ENCODE measurements at places on chromosomes 7 and 10.
A peak's percentile ranks its signal among the peaks of the same experiment; 100 is the strongest.

DNA sequence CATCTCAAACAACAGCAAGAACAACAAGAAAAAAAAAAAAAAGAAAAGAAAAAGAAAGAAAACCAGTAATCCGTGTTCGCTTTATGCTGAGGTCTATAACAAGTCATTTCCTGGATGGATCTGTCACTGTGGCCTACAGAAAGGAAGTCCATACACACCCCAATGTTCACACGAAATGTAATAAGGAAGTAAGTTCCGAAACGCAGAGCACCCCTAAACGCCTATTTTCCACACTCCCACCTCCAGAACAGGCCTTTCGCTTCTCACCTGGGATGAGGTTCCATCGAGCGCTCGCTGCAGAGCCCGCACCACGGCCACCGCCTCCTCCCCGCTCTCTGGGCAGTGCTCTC lies 735 bp downstream of the ZNF394 start:
- DNase-seq = no peak

DNA sequence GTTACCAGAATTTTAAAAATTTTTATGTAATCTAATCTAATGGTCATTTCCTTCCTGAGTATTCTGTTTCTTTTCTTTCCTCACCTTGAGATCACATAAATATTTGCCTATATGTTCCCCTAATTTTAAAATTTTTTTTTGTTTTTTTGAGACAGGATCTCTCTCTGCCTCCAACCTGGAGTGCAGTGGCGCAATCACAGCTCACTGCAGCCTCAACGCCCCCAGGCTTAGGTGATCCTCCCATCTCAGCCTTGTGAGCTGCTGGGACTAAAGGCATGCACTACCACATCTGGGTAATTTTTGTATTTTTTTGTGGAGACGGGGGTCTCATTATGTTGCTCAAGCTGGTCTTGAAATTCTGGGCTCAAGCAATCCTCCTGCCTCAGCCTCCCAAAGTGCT lies 4.1 kb upstream of the PROSER2 start:
- DNase-seq = no peak

GRCh38 chr7:40310258-40310657 lies 175.5 kb downstream of the SUGCT start:
- DNase-seq = no peak

DNA sequence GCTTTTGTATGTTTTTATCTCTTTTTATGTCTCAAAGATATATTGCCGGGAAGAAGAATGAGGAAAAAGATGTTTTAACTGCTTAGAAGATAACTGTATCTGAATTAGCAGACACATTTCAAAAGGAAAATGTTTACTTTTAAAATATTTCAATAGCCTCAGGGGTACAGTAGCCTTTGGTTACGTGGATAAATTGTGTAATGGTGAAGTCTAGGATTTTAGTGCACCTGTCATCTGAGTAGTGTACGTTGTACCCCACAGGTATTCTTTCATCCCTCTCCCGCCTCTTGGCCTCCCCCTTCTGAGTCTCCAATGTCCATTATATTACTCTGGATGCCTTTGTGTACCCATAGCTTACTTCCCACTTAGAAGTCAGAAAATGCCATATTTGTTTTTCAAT lies 222.1 kb downstream of the FANK1 start:
- no peak for DNase-seq

DNA sequence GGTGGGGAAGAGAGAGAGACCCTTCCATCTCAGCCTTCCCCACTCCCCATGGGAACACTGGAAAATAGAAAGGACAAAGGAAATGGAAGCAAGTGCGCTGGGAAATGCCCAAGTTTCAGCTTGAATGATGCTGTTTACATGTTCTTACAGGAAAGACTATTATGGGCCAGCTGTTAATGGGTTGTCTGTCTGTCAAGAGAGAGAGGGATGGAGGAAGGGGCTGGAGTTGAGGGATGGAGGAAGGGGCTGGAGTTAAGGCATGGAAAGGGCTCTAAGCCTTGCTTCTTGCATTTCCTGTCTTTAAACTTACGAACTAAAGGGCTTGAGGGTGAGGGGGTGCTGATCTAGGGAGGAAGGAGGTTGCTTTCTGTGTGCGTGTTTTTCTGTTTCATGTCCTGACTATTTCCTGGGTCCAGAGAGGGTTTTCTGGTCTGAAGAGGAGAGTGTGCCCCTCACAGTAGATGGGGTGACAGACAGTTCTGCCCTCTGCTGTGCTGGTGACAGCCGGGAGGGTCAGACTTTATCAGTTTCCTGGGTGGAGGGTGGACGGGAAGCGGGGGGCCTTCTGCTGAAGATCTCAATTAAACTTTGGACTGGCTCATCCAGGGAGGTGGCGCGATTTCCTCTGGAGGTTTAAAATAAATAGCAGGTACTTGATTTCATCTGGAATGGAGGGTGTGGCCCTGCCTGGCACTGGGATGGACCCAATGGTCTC lies 30.5 kb downstream of the GRK5 start:
- DNase-seq = no peak

DNA sequence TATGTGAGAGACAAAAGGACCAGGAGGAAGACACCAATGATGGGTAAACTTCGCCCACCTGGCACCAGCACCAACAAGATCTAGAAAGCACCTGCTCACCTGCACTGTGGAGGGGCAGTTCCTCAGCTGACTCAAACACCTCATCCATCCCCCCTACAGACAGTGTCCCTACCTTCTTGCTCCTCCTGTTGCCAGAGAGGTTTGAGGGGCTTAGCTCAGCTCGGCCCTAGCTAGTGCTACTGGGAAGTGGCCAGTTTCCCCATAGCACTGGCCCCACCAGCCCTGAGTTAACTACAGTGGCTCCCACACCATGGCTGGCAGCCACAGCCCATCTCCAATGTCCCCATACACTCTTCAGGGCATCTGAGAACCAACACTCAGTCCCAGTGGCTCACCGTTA lies 70.8 kb downstream of the GRID1 start:
- DNase-seq = no peak

- no peak for DNase-seq
Measured at GRCh38 chr7:100568176-100568895, 5.4 kb downstream of the SAP25 start.

- no peak for DNase-seq
Measured at GRCh38 chr10:87603769-87604168, 55.9 kb upstream of the PAPSS2 start.

- no peak for DNase-seq
Measured at GRCh38 chr10:119025336-119025735, 4.2 kb upstream of the NANOS1 start.

DNA sequence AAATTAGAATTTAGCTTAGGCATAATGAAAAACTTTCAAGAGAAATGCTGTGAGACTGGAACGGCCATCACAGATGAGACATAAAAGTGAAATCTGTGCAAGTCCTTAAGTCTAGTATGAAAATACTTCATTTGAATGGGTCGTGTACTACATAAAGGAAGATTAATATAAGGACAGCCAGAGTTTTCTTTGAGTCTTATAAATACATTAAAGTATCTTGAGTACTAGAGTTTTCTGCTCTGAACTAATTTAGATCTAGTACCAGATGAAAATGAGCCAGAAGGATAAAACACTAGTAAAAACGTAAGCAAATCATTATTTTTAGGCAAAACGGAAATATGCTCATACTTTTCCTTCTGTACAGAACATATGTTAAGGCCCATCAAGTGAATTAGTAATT lies 93.1 kb downstream of the ATE1 start:
- no peak for DNase-seq

DNA sequence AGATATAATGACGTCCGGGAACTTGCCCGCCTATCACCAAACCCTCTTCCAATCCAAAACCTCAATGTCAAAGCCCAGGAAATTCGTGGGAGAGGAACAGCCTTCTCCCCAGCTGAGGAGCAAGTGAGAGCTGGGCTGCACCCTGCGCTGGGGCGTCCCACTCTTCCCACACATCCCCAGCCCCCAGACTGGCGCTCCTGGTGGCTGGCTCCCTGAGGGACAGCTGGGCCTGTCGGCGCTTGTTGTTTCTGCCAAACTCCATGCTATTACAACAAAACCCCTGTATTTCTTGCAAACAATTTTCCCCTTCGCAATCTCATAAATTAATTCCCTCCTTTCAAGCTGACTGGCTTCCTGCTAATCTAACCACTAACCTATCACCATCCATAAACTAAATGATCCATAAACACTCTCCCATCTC lies 53.0 kb downstream of the GRID1 start:
- DNase-seq = peak; percentile 14

- DNase-seq = no peak
Measured at GRCh38 chr7:110309941-110310340, 781.0 kb upstream of the LRRN3 start.

DNA sequence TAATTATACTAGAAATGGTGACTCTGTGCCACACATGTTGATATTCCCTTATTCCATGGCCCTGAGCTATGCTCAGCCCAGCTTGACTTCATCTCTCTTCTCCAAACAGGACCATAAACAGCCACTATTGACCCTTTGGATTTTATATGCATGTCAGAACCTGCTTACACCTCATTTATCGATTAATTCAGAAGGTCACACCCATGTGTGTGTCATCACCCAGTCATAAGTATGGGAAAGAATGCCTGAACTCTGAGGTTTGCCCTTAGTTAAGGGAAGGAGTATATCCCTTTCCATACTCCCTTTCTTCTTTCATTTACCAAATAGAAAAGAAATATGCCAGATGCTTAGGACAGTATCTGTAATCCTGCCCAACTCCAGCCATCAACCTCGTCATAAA lies 602.3 kb downstream of the SORCS3 start:
- DNase-seq = no peak

DNA sequence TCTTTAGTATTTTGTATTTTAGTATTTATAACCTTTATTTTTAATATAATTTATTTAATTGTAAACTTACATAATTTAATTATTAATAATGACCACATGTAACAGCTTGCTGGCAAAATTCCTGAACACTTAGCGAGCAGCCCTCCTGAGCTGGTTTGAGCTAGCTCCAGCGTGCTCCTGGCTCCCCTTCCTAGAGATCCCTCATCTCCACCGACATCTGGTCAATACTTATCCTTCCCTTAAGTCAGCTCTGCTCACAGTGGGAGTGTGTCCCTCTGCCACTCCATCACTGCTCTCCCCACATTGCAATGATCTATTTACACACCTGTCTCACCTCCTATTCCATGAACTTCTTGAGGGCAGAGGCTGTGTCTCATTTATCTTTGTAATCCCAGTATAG lies 20.6 kb upstream of the TBXAS1 start:
- DNase-seq = no peak

DNA sequence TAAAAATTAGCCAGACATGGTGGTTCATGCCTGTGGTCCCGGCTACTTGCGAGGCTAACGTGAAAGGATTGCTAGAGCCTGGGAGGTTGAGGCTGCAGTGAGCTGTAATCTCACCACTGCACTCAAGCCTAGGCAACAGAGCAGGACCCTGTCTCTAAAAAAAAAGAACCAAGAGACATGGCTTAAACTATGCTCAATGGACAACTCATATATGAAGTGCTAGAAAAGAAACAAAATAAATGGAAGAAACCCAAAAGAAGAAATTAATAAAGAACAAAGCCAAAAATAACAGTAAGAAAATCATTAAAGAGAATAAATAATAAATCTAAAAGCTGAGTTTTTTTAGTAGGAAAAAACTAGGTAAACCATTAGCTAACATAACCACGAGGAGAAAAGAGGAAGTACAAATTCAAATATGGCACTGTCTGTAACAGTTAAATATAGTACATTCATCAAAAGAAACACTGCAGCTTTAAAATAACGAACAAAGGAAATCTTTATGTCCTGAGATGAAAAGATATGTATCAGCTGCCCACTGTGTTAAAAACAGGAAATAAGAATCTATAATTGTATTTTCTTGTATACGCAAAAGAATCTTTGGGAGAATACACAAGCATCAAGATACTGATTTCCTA lies 48.7 kb downstream of the UPF2 start:
- no peak for DNase-seq

GRCh38 chr7:155533120-155533826 lies 13.1 kb downstream of the CNPY1 start:
- no peak for DNase-seq

- DNase-seq = no peak
Measured at GRCh38 chr7:135147341-135147898, 452 bp upstream of the TMEM140 start.

- DNase-seq = no peak
Measured at GRCh38 chr10:117248750-117249465, 8.0 kb downstream of the SLC18A2 start.

DNA sequence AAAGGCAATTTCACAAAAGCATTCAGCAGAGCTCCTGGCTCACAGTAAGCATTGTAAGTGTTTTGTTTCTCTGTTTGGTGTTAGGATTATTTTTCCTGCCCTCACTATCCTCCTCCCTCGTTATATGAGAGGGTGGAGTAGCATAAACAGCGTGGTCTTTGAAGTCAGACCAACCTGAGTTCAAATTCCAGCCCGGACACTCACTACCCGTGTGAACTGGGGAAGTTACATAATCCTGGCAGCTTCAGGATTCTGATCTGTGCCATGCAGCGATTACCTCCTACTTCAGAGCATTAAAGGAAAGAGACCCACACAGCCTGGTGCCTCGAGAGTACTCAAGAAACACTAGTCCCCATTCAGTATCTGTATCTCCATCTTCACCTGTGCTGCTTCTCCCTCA lies 386.5 kb downstream of the INHBA start:
- no peak for DNase-seq

DNA sequence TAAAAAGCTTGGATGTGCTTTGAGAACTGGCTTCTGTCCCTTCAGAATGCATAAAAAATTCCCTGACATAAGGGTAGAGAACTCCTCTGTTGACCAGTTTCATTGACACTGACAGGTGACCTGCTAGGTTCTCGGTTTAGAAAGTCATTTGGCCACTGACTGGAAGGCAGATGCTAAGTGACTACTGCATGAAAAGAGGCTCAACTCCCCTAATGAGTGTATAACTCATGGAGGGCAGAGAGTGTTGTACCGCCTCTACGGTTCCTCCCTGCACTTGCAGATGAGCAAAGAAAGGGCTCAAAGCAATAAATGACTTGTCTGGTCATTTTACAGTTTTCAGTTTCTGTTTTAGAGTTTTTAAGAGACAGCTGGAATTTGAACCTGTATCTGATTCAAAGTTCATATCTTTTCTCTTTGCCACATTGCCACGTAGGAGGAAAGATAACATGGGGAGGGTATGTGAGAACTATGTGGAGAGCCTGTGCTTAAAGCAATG lies 2.9 kb upstream of the FGL2 start:
- DNase-seq = no peak

- no peak for DNase-seq
Measured at GRCh38 chr10:73876971-73877370, 2.6 kb upstream of the CAMK2G start.

GRCh38 chr10:6833458-6834011 lies 253.5 kb upstream of the PRKCQ start:
- no peak for DNase-seq

- no peak for DNase-seq
Measured at GRCh38 chr10:114234132-114234531, 4.9 kb upstream of the VWA2 start.

- no peak for DNase-seq
Measured at GRCh38 chr7:5528071-5528814, 104.6 kb upstream of the TNRC18 start.

GRCh38 chr7:99005776-99006175 lies 127.4 kb downstream of the TRRAP start:
- DNase-seq = no peak

GRCh38 chr10:17144032-17144431 lies 14.4 kb upstream of the CUBN start:
- DNase-seq = no peak

Measured in amygdala (tissue), 56 donors.